ENCODE measurements at places on chromosomes 1 and 21.

- no peak for DNase-seq
Observed at GRCh38 chr1:9710037-9710436, 58.5 kb downstream of the PIK3CD start.

- DNase-seq: no peak
Observed at GRCh38 chr21:38751379-38752050, 54.2 kb upstream of the ETS2 start.

GRCh38 chr1:68151690-68152089 is 80.6 kb downstream of the WLS start:
- DNase-seq: no peak

- DNase-seq: no peak
Observed at GRCh38 chr1:36590771-36591170, 108.1 kb upstream of the CSF3R start.

GRCh38 chr1:84286071-84286470 is 15.4 kb upstream of the SAMD13 start:
- DNase-seq: no peak

DNA sequence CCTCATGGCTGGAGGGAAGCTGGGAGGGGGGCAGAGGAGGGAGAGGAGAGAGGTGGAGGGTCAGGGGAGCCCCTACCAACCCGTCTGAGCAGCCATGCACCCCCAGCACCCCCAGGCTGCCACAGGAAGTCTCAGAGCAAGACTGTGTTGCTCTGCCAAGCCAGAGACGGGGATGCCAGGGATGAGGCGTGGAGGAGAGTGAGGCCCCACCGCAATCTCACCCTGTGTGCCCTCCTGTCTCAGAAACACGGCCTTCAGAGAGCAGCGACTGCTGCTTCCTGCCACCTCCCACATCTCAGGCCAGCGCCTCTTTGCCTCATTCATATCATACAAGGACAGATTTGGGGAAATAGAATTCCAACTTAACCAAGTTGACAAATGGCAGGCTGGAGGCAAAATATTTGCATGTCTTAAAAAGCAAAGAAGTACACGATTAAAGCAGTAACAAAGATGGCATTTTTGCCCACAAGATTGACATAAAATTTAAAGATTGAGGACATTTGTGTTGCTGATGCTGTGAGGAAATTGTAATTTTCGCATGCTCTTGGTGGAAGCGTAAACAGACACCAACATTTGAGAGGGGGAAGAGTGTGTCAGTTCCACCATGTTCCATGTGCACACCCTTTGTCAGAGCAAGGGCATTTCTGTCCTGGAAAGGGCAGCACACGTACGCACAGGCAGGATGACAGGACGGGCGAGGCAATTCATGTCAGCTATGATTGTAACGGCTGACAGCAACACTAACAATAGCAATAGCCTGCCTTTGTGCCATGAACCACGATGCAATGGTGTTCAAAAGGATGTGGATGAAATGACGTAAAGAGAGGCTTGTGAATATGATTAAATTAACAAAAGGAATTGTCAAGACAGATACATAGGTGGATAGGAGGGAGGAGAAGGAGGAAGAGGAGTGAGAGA is 59.0 kb upstream of the BACE2 start:
- no peak for DNase-seq

- no peak for DNase-seq
Observed at GRCh38 chr1:64569411-64569810, 99.5 kb downstream of the CACHD1 start.

DNA sequence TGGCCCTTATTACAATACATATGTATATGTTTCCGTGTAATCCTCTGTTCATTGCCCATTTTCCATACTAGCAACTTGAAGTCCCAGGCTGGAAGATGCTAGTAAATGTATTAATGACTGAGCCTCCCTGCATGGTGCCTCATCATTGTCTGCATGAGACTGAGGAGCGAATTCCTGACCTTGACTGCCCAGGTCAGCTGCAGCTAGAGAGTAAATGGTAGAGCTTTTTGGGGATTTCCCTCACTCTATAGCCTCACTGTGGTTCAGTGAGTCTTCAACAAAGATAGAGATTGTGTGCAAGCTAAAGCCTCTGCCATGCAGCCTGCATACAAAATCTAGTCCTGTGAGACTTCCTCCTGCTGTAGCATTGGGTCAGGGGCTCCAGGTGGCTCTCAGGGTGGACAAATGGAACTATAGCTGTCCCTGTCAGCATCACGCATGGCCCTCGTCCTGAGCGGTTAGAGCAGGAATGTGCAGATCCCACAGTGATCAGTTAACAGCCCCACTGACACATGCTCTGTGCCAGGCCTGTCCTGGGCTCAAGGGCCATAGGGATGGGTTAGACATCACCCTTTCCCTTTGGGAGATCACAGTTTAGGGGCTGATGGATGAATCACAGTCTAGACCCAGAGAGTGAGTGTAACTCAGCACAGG is 741.7 kb downstream of the MATN1 start:
- DNase-seq: no peak

- DNase-seq: no peak
Observed at GRCh38 chr1:86477256-86477655, 8.5 kb downstream of the CLCA1 start.

- no peak for DNase-seq
Observed at GRCh38 chr1:147246044-147246690, 3.7 kb downstream of the CHD1L start.

DNA sequence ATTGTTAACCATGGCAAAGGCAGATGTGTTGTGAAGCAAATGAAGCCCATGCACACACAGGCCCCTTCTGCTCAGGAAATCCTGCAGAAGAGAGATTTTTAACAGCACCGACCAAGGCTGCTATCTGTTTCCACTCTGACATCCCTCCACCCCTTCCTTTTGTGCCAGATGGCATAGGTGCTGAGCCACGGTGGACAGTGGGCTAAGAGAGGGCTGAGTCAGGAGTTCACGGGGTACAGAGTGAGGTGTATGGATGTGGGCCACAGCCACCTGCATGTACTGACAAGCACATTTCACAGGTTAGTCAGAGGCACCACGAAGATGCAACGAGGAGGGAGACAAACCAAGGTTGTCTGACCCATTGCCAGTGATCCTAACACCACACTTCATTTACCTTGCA is 9.5 kb downstream of the RSPH1 start:
- DNase-seq: no peak

DNA sequence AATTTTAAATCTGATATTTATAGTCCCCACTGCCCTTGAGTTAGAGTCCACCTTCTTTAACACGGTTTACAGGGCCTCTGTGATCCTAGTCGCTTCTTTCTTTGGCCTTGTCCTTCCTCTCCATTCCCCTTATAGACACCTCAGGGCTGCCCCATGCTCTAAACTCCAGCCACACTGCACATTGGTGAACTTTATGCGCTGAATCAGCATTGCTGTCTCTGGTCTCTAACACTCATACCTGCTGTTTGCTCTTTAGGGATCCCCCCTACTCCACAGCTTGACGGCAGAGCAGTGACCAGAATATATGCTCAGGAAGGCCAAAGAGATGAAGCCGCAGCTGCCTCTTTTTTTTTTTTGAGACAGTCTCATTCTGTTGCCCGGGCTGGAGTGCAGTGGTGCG is 30.2 kb downstream of the PLEKHO1 start:
- DNase-seq: no peak

- DNase-seq: no peak
Observed at GRCh38 chr1:151972542-151973248, 21.0 kb downstream of the S100A10 start.

GRCh38 chr1:233208687-233209086 is 86.8 kb downstream of the PCNX2 start:
- DNase-seq: no peak

GRCh38 chr1:11373895-11374747 is 101.1 kb downstream of the UBIAD1 start:
- no peak for DNase-seq

DNA sequence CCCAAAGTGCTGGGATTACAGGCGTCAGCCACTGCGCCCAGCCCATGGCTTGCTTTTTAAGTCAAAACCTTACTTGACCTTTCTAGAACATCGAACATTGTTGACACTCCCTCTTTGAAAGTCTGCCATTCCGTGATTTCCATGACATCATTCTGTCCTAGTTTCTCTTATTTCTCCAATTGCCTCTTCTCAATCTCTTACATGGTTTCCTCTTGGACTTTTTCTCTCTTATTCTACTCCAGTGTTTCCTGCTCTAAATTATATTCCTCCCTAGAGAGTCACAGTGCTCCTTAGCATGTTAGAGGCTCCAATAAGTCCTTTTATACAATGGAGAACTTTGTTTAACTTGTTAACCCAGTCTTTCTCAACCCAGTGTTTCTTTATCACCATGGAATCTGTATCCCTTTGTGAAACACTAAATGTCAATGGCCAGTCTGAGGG is 25.5 kb downstream of the JAM2 start:
- no peak for DNase-seq

- DNase-seq: no peak
Observed at GRCh38 chr1:27992276-27992675, 32.5 kb downstream of the XKR8 start.

DNA sequence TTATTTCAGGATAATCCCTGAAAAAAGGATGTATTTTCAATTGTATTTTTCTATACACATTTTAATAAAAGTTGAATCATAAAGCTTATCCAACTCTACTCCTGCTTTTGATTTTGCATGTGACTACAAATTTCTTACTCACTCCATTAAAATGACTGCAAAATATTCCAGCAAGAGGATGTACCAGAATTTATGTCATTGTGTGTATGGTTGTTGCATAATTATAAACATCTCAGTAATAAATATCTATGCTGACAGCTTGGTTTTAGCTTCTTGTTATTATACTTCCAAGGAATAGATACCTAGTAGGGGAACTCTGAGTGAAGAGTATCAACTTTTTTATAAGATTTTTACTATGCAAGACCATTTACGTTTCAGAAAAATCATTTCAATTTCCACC is 463.2 kb upstream of the RUNX1 start:
- no peak for DNase-seq

- no peak for DNase-seq
Observed at GRCh38 chr1:235639226-235640205, 10.1 kb downstream of the GNG4 start.

- no peak for DNase-seq
Observed at GRCh38 chr1:26405281-26405915, 5.2 kb upstream of the LIN28A start.

DNA sequence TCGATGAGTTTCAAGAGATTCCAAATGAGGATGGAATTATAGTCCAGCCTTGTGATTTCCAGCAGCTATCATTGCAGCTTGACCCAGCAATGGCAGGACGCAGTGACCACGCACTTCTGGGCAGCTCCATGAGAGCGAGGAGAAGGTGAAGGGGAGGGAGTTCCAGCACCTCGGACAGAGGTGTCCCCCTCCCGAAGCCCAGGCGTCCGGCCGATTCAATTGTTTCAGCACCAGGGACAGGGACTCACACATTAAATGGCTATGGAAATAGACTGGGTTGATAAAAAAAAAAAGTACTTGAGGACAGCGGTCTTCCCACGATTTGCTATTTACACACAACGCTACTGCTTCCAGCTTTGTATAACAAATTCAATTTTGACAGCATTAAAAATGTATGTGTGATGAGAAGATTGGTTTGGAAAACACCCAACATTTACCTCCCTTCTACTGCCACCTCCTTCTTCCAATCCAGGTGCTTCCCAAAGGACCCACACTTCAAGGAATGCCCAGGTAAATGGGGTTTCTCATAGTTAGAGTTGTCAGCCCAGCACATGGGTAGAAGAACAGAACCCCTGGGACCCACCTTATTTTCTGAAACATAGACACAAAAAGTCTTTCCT is 71.8 kb downstream of the DISP3 start:
- no peak for DNase-seq

DNA sequence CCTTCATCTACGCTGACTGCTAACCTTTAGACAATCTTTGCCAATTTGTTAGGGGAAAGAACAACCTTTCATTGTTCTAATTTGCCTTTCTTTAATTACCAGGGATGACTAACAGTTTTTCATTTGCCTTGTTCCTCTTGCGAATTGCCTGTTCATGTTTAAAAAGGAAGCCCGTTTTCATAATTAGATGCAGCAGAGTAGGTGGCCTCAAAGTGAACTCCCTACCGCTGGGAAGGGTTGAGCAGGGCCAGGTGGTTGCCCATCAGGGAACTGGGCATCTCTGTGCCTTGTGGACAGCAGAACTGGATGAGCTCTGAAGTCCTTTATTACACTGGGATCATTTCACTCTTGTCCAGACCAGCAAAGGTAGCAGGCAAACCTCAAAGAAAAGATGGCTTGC is 59.0 kb downstream of the HIVEP3 start:
- DNase-seq: no peak

DNA sequence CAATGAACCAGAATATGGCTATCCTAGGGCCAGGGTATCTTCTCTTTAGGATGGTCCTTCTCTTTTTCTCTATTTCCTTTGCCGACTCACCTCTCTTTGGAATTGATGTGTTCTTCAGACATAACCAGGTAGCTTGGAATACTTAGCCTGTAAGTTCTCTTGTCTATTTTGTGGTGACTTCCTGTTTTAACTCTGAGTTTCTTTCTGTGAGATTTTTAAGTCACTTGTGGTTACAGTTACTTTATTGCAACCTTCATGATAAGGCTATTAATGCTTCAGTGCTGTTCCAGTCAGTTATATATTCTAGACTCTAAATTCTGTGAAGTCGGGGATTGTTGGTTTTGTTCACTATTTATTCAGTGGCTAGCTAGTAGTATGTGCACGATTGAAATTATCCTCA is 46.2 kb downstream of the DISP1 start:
- DNase-seq: no peak

- peak; percentile 76 for DNase-seq
Observed at GRCh38 chr1:47709019-47709871, 271.4 kb downstream of the FOXD2 start.

- DNase-seq: no peak
Observed at GRCh38 chr1:29209173-29209572, 21.6 kb downstream of the MECR start.

GRCh38 chr1:184753608-184754475 is 816 bp downstream of the EDEM3 start:
- DNase-seq: peak; percentile 13

DNA sequence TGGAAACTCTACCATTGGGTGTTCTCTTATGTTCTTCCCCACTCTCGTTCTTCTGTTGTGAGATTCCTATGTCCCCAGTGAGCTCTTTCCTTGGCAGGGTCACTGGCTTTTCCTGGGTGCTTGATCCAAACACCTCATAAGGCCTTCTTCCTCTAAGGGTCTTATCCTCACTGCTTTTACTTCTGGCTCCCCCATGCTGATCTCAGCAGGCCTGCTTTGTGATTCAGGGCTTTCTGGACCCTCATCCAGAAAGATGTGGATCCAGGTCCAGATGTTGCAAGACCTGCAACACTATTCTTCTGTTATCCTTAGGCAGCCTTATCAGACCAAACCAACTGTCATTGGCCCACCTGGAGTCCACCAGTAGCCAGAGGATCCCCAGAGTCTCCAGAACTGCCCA is 11.2 kb upstream of the MYOG start:
- no peak for DNase-seq
